ENCODE measurements at places on chromosomes 4 and X.

DNA sequence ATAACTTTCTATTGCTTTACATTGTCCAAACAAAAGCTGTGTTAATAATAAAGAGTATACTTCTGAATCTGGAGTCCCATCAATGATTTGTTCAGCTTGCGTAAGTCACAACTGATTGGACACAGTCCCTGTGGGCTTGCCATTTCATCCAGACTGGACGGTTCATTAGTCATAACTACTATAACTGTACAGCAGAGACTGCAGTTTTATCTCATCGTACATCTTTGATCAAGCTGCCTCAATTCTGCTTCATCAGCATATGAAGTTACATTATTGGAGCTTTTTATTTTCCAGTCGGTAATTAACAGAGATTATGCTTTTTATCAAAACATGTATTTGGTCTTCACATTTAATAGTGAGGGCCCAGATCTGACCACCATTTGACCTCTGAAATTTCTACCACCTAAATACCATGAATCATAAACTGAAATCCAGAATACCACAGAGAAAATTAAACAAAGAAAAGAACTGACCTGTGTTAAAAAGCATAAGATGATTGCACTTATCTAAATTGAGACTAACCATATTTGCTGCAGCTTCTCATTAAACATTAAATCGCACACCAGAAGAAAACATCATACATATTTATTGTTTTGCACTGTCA, 12.5 kb upstream of the MAB21L2 start:
- peak; percentile 38 for DNase-seq

DNA sequence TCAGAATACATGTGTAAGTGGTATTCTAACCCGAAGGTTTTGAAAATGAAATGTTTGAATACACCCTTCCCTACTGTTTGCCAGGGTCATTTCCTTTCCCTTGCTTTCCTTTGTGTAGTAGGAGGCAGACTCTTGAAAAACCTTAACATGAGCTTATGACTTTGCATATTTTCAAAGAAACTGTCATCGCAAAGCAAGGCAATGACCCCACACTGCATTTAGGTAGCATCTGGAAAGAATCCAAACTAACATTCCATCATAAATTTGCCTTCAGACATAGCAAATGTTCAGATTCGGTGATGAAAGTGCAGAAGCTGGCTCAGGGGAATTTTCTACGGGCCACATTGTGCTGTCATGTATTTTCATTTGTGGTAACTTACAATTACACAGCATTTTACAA, 32.3 kb downstream of the SH2D1A start:
- DNase-seq: no peak

DNA sequence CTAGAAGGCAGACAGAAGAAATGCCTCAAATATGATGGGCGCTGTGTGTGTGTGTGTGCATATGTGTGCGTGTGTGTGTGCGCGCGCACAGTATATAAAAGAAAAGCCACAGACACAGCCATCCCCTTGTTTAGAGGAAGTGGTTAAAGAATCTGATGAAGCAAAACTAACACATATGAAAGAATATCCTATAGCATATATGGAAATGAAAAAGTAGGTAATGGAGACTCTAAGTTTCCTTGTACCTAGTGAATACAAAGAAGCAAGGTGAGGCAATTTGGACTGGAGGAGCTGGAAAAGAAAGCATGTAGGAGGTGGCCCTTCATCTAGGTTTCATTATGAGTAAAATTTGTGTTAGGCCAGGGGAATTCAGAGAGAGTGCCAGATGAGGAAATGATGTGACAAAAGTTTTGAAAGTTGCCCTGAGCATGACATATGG, 58.6 kb upstream of the MCF2 start:
- DNase-seq: no peak

- DNase-seq: no peak
Observed at GRCh38 chr4:15040916-15041463, 38.7 kb downstream of the CPEB2 start.

GRCh38 chrX:41258871-41259270, 75.1 kb upstream of the DDX3X start:
- DNase-seq: no peak
